GM12892 (cell line): ENCODE measurements at places on chromosomes 5 and 9.

DNA sequence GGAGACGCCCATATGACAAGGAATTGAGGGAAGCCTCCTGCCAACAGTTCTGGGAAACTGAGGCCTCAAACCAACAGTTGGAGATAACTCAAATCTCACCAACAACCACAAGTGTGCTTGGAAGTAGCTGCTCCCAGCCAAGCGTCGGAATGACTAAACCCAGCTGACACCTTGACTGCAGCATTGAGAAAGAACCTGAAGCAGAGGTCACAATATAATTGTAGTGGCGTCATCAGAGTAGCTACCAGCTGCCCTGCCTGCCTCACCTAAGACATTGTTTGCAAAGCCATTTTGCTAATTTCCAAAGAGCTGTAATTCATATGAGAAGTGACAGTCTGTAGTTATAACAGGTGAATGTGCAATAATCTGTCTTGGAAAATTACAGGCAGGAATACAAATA lies 40.8 kb upstream of the ANKRD31 start:
- DNase-seq: no peak

DNA sequence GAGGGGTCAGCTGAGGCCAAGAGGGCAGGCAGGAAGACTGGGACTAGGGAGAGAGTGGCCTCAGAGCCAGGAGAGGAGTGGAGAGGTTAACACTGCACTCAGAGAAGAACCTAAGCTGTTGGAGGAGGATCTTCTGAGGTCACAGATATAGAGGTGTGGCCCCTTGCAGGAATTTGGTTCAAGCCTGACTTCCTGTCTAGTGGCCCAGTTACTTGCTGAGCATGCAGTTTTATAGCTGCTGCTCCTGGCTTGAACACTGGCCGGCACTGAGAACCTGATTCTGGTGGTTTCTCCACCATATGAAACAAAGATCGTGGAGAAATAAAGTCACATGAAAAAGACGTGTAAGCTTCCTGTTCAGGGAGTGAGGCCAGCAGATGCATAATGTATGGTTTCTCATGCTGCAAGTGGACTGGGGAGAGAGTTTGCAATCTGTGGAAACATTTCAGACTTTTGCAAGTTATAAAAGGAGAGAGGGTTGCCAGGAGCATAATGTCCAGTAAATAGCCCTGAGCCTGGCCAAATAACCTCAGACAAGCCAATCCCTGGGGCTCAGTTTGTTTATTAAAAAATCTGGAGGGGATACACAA lies 82.6 kb downstream of the GALNT10 start:
- DNase-seq: no peak

DNA sequence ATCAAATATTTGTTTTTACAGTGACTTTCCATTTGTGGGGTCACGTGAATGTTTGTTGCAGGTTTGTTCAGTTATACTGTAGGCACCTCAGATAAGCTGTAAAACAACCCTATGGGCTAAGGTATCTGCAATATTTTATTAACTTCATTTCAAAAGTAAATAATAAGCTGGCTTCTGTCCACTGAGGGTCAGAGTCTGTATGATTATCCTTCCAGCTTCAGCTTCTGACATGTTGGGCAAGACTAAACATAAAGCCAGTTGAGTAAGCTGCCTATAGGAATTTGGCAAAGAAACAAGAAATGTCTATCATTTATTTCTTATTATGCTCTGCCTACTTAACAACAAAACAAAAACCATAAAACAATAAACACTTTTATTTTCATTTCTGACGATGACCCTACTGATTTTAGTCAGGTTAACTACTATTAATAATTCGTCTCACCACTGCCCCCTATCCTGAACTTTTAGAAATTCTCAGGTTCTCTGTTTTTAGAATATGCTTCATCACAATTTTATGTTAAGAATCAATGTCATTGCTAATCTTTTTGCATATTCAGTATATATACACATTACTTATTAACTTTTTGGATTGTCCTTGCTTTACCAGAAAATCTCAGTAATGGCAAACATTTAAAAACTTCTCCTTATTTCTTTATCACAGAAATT lies 413.6 kb upstream of the ADAMTSL1 start:
- DNase-seq: no peak

DNA sequence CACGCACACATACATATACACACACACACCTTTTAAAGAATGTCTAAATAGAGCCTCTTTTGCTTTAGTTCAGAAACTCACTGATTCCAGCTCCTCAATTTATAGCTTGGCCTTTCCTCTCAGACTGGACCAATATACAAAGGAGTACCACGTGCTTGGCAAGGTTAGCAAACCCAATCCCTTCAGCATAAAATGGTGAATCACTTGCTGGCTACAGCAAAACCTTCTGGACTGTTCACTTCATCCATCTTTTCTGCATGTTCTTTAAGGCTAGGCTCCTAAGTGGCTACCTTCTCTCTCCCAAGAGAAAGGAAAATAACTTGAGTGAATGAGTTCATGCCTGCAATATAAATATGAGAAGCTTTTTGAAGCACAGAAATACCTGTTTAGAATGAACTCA lies 109.7 kb downstream of the LPAR1 start:
- DNase-seq: no peak
